Caco-2 (cell line): ENCODE measurements at places on chromosomes 6 and 20. TPM values are rescaled to one million over a fixed set of nuclear protein-coding genes. Genes with fewer than 3 reads are reported as not detected.

The SLC24A3 gene
- total RNA-seq, result 0.14 and 0.21 TPM in 2 replicates

- DNase-seq, result no peak
- no peaks in the 10 kb centered on the region for H3K4me1 ChIP-seq
- H3K27ac ChIP-seq, result no peak overlapping the region
- H3K27me3 ChIP-seq, result no peaks in the 10 kb centered on the region
These were observed 1.2 kb downstream of the ALDH8A1 start for GRCh38 chr6:134948691-134949090.

The MUCL3 gene
- 0.16 TPM in 1 of 2 replicates, not detected in the other for total RNA-seq

DNA sequence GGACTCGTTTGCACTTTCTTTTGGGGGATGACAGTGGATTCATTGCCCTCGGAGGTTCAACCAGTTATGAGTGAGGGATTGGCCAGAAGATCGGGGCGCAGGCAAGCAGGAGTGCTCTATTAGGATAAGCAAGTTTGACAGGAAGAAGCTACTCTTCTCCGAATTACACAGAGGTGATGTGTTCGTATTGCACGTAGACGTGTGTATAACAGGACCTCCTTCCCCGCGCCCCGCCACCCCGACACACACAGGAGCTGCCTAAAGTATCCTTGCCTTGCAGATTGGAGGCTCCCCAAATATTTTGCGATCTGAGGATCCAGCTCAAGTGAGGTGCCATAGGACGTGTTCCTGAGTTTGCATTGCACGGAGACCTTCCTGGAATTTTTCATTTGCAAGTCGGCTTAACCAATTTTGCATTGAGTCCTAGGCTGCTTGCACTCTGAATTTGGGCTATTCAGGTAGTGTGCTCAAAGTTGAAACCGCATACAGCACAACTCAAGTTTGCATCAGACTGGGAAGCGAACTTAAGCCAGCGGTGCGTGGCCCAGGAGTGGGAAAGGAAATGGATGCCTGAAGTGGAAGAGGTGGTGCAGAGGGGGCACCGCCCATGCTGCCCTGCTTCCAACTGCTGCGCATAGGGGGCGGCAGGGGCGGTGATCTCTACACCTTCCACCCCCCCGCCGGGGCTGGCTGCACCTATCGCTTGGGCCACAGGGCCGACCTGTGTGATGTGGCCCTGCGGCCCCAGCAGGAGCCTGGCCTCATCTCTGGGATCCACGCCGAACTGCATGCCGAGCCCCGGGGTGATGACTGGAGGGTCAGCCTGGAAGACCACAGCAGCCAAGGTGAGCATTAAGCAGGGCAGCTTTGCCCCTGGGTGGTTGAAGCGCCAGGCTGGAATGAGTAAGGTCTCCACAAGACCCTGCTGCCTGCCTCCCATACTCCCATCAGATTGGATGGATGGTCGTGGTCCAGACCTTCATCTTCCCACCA lies 770 bp downstream of the TCF19 start:
- H3K4me1 ChIP-seq, result peaks cover 11% of the 10 kb centered on the region; the same call in 1 of the 2 replicates
- peak overlapping the region; percentile 74 for H3K4me3 ChIP-seq
- no peaks in the 10 kb centered on the region for H3K27me3 ChIP-seq
- H3K27ac ChIP-seq, result peak overlapping the region; percentile 85
- no peak for DNase-seq

DNA sequence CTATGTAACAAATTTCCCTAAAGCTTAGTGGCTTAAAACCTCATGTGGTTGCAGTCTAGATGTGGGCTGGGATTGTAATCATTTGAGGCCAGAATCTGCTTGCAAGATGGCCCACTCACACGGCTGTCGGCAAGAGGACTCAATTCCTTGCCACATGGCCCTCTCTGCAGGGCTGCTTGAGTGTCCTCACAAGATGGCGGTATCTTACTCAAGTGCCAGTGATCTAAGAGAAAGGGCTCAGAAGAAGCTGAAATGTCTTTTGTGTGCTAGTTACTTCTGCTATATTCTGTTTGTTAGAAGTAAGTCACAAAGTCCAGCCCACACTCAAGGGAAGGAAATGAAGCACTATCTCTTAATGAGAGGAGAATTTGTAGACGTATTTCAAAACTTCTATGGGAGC lies 47.1 kb upstream of the PMEPA1 start:
- H3K4me1 ChIP-seq, result no peaks in the 10 kb centered on the region
- no peak overlapping the region for H3K27ac ChIP-seq
- no peak overlapping the region for H3K4me3 ChIP-seq
- H3K36me3 ChIP-seq, result no peaks in the 10 kb centered on the region
- peak; percentile 12 for DNase-seq

GRCh38 chr6:44179072-44179536 lies 20.5 kb downstream of the CAPN11 start:
- no peak for DNase-seq
- no peak overlapping the region for H3K27ac ChIP-seq
- H3K36me3 ChIP-seq, result no peaks in the 10 kb centered on the region
- no peaks in the 10 kb centered on the region for H3K4me1 ChIP-seq
- H3K27me3 ChIP-seq, result no peaks in the 10 kb centered on the region

GRCh38 chr6:126721581-126722160 lies 381.8 kb downstream of the CENPW start:
- H3K4me3 ChIP-seq, result no peak overlapping the region
- no peaks in the 10 kb centered on the region for H3K27me3 ChIP-seq
- H3K27ac ChIP-seq, result peak overlapping the region; percentile 30
- H3K4me1 ChIP-seq, result 0 out of 2 replicates have a peak, but pooled peaks cover 7% of the 10 kb centered on the region
- no peaks in the 10 kb centered on the region for H3K36me3 ChIP-seq

The NINL gene
- total RNA-seq, result 11.2 and 13.6 TPM in 2 replicates
